ENCODE measurements at places on chromosomes 2 and 18.

- DNase-seq, result peak; percentile 44
Observed at GRCh38 chr18:76958692-76959341, 136.5 kb downstream of the ZNF236 start.

GRCh38 chr18:73980289-73980979, 167.2 kb downstream of the FBXO15 start:
- DNase-seq, result peak; percentile 13

GRCh38 chr18:54263904-54264336, 5.4 kb upstream of the POLI start:
- no peak for DNase-seq

- DNase-seq, result no peak
Observed at GRCh38 chr2:27076323-27076722, 2.1 kb upstream of the EMILIN1 start.

DNA sequence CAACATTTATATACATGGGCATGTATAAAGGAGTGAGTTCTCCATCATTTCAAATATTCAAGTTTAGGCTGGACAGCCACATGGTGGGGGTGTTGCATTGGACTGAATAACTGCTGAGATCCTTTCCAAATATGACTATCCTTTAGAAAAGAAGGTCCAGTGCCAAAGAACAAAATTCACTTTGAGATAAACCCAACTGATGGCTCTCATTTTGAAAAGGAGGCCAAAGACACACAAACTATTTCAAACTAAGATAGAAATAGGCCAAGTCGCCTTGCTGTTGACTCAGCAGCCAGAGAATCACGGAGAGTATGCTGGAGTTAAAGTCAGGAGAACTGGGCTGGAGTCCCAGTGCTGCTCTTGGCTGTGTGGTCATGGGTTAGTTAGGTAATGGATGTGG, 204.5 kb upstream of the LRATD1 start:
- no peak for DNase-seq

- no peak for DNase-seq
Observed at GRCh38 chr2:104704496-104705245, 149.2 kb upstream of the POU3F3 start.

DNA sequence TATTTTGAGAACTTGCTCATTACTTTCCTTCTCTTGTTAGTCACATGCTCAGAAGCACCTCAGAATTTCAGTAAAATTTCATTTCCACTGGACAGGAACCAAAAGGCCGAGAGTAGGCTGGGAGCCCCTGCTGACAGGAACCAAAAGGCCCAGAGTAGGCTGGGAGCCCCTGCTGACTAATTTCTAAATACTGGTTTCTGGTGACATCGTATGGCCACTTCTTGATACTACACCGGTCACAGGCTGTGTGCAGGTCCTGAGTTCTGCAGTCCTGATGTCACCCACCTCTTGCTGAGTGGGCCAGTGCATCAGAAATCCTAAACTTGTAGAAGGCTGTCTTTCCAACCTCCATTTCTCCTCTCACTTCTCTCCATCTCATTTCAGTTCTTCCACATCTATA, 17.7 kb upstream of the EN1 start:
- DNase-seq, result peak; percentile 80

GRCh38 chr2:180614776-180615175, 365.6 kb upstream of the UBE2E3 start:
- no peak for DNase-seq

GRCh38 chr2:233455491-233455890, 101.2 kb downstream of the DGKD start:
- DNase-seq, result no peak

DNA sequence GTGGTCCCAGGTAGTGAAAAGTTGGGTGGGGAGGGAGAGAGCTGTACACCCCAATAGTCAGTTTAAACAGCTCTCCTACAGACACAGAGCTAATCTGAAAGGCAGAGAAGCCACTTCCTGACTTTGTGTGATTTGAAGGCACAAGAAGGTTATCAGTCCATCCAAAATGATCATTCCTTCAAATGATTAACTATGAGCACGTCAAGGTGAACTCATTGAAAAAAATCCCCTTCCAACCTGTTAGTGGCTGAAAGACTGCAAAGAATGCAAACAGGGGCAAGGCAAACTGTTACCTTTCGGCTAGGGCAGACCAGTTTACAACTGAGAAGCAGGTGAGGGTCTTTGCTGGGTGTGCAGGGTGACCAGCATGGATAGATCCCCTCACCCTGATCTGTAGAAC, 22.8 kb upstream of the APCDD1 start:
- DNase-seq, result no peak

DNA sequence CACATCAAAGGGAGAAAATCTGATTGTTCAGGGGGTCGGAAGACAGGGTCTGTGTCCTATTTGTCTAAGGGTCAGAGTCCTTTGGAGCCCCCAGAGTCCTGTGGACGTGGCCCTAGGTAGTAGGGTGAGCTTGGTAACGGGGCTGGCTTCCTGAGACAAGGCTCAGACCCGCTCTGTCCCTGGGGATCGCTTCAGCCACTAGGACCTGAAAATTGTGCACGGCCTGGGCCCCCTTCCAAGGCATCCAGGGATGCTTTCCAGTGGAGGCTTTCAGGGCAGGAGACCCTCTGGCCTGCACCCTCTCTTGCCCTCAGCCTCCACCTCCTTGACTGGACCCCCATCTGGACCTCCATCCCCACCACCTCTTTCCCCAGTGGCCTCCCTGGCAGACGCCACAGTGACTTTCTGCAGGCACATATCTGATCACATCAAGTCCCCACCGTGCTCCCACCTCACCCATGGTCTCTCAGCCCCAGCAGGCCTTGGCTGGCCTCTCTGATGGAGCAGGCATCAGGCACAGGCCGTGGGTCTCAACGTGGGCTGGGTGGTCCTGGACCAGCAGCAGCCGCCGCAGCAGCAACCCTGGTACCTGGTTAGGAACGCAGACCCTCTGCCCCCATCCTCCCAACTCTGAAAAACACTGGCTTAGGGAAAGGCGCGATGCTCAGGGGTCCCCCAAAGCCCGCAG, 3.8 kb downstream of the PROC start:
- no peak for DNase-seq

DNA sequence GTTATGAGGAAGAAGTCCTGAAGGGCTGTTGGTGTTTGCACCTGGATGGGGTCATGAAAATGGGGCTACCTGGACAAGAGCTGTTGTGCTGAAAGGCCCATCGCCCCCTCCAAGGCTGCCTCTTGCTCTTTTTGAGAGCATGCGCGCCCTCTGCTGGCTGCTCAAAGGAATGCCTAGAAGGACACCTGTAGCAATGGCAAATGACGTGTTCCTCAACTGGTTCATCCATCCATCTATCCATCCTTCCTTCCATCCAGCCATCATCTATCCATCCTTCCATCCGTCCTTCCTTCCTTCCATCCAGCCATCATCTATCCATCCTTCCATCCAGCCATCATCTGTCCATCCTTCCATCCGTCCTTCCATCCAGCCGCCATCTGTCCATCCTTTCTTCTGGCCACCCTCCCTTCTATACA, 17.2 kb upstream of the RPL31 start:
- DNase-seq, result peak; percentile 83

GRCh38 chr2:33791625-33792024, 192.5 kb upstream of the FAM98A start:
- no peak for DNase-seq

DNA sequence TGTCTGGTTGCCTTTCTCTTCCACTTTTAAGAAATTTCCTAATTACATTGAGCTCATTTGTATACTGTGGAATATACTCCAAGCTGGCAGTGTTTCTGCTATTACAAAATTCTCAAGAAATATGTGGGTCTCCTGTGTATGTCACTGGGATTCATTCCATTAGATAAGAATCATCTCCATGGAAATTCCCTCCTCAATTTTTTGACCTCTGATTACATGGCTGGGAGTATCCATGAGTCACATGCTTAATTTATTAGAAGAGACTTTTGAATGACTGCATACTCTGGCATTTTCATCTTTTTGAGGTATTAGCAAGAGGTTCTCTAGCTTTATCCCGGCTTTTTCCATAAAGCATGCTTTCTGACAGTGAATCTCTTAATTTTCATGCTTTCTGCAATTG, 665.5 kb upstream of the CNTNAP5 start:
- no peak for DNase-seq

GRCh38 chr2:188243381-188243780, 48.3 kb upstream of the GULP1 start:
- DNase-seq, result no peak

DNA sequence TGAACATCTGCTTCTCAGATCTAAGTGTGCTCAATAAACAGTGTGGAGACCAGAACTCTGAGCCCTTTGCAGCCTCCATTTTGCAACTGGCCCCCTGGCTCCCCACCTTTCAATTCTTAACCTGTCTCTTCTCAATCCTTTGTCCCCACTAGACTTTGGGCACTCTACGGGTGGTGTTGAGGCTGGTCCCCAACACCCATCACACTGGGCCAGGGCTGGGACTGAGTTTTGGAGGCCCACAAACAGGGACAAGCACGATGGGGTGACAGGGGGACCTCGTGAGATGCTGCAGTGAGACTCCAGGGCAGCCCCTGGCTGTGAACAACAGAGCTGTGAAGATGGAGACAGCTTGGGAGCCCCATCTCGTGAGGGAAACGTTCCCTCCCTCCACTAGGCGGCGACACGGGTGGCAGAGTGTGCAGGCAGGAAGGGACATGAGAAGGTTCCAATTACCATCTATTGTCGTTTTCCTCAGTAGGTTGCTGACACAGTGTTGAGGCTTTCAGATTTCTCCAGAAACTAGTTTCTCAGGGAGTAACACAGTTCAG, 1.2 kb downstream of the ANKMY1 start:
- peak; percentile 40 for DNase-seq

DNA sequence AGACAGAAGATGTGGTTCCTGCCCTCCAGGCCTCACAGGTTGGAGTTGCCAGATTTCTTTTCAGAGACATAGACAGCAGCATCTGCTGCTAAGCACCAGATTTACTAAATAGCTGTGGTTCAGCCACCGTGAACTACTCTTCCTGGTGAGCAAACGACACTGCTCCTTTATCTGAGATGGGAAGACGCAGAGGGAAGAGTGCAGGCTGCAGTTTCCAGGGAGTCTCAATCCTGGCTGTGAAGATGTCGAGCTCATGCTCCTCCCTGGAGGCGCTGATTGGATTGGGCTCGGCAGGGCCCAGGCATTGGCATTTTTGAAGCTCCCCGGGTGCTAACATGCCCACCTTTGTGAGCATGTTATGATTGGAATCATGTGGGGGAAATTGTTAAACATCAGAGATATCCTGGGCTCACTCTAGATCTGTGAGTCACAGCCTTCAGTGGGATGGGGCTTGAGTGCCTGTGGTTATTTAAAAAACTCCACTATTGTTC, 314.8 kb downstream of the TSN start:
- peak; percentile 67 for DNase-seq

- no peak for DNase-seq
Observed at GRCh38 chr18:22163416-22164161, 5.8 kb upstream of the GATA6 start.

DNA sequence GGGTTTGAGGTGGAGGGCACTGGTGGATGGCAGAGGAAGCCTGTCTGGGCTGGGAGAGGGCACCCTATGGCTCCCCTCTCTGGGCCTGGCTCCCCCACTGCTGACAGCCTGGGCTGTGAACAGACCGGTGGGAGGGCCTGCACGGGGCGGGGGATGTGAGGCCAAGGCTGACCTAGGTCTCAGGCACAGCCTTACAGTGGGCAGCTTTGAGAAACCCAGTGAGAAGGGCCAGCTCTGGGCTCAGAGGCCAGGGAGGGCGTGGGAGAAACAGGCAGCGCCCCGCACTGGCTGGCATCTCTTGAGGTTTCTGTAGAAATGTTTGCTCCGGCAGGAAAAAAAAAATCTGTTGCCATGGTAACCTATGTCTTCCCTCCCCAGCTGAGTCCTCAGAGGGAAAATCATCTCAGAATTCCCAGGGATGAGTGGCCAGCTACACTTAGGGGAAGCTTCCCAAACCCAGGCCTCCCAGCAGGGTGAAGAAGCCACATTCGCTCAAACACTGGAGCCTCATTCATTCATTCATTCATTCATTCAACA, 71.7 kb upstream of the TAF1B start:
- DNase-seq, result no peak

GRCh38 chr2:64233376-64233922, 89.2 kb upstream of the PELI1 start:
- DNase-seq, result no peak

DNA sequence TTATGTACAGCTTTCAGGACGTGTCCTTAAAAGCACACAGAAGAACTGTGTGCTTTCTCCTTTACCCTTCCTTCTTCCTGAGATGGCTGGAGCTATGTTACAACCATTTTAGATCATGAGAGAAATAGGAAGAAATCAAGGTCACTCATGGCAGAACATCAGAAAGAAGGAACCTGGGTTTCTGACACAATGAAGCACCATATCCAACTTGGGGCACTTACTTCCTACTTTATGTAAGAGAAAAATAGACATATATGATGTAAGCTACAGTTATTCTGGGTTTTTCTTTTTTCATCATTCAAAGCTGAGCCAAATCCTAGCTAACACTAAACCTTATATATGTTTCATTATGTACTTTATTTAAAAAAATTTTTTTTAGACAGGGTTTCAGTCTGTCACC, 79.5 kb downstream of the FAM161A start:
- no peak for DNase-seq

GRCh38 chr18:44945888-44946401, 265.3 kb downstream of the SETBP1 start:
- no peak for DNase-seq

GRCh38 chr2:100063459-100063953, 78.9 kb downstream of the AFF3 start:
- no peak for DNase-seq

- no peak for DNase-seq
Observed at GRCh38 chr2:145413261-145414030, 893.5 kb upstream of the ZEB2 start.

DNA sequence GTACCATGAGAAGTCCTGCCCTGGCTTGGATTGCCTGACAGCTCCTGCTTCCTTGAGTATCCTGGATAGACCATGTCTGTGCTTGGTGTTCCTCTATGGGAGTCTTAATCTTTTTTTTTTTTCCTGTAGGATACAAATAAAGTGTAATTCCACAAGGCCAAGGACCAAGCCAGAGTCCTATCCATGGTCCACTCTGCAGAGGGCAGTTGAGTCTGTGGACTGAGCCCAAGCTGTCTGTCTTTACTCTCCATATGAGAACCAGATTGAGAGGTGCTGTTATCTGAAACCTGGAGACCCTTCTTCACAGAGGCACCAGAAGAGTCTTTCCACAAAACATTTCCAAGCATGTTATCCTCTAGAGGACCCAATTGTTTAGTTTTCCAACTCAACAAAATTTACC, 1.4 kb upstream of the KIF3C start:
- DNase-seq, result no peak

GRCh38 chr2:207633686-207634085, 8.5 kb upstream of the METTL21A start:
- DNase-seq, result no peak

- DNase-seq, result no peak
Observed at GRCh38 chr2:54830546-54830945, 107.1 kb downstream of the EML6 start.

DNA sequence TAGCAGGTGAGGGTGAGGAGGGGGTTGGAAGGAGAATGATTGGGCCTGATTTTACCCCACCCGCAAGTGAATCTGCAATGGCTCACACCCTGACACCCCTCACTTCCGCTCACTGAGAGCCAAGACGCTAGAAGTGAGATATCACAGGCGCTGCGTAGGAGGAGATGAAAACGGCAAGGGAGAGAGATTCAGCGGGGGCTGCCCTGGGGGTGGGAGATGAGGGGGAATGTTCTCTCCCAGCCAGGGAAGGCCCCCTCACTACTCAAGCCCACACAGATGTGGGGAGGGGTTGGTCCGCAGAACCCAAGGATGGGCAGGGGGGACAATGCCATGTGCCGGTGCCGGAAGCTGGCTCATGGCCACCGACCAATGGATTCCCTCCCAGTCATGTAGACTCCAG, 32.9 kb downstream of the LOXHD1 start:
- peak; percentile 13 for DNase-seq
